ENCODE measurements at places on chromosomes 5 and 9.
A peak's percentile ranks its signal among the peaks of the same experiment; 100 is the strongest.

- no peak for DNase-seq
Observed at GRCh38 chr5:161134956-161135355, 282.9 kb upstream of the ATP10B start.

- DNase-seq, result no peak
Observed at GRCh38 chr9:95788521-95788991, 86.9 kb upstream of the ERCC6L2 start.

- DNase-seq, result no peak
Observed at GRCh38 chr9:15121630-15122029, 185.4 kb downstream of the TTC39B start.

- peak; percentile 84 for DNase-seq
Observed at GRCh38 chr9:84297162-84297821, 43.3 kb downstream of the SLC28A3 start.

Data from IMR-90 (cell line).